ENCODE measurements at places on chromosomes 7 and 10.
A peak's percentile ranks its signal among the peaks of the same experiment; 100 is the strongest.

- peaks cover 4% of the 10 kb centered on the region for H3K27me3 ChIP-seq
- peaks cover 29% of the 10 kb centered on the region for H3K4me1 ChIP-seq
- H3K27ac ChIP-seq, result no peak overlapping the region
- no peaks in the 10 kb centered on the region for H3K36me3 ChIP-seq
- peak overlapping the region; percentile 73 for H3K4me3 ChIP-seq
These were observed 855 bp upstream of the PALD1 start for GRCh38 chr10:70477661-70478162.

DNA sequence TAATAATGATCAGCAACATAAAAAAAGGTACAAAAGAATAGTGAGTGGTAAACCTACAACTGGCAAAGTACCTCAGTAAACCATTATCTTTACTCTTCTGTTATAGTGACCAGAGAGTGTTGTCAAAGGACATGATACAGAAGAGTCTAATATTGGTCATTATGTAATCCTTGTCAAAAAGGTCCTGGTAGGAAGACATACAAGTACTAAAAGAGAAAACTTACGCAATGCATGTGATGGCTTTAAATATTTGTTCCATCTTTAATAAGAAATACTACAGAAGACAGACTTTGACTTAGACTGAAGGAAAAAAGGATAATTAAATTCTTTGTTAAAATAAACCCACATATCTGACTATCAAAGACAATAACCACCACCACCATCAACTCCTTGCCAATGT lies 6.5 kb downstream of the DOCK4 start:
- no peaks in the 10 kb centered on the region for H3K36me3 ChIP-seq
- H3K4me1 ChIP-seq, result peaks cover 12% of the 10 kb centered on the region
- no peak overlapping the region for H3K27ac ChIP-seq
- peaks cover 46% of the 10 kb centered on the region for H3K27me3 ChIP-seq
- no peak overlapping the region for H3K4me3 ChIP-seq

DNA sequence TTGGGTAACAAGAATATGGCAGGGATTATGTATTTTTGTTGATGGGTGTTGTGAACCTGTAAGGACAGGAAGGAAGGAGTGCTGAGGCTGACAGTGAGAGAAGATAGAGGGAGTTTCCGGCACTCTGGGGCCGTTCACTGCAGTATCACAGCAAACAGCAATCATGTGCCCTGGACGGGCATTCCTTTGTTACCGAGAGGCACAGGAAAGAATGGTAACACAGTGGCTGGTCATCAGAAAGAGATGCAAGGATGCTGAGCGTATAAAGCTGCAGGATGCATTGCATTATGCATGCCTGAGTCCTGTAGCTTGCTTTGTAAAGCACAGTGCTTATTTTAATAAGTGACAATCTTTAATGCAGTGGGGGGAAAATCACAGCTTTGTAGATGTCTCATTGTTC lies 286.8 kb downstream of the RPS24 start:
- peak overlapping the region; percentile 41 for H3K27ac ChIP-seq
- H3K4me3 ChIP-seq, result no peak overlapping the region
- peaks cover 24% of the 10 kb centered on the region for H3K4me1 ChIP-seq
- H3K36me3 ChIP-seq, result no peaks in the 10 kb centered on the region

DNA sequence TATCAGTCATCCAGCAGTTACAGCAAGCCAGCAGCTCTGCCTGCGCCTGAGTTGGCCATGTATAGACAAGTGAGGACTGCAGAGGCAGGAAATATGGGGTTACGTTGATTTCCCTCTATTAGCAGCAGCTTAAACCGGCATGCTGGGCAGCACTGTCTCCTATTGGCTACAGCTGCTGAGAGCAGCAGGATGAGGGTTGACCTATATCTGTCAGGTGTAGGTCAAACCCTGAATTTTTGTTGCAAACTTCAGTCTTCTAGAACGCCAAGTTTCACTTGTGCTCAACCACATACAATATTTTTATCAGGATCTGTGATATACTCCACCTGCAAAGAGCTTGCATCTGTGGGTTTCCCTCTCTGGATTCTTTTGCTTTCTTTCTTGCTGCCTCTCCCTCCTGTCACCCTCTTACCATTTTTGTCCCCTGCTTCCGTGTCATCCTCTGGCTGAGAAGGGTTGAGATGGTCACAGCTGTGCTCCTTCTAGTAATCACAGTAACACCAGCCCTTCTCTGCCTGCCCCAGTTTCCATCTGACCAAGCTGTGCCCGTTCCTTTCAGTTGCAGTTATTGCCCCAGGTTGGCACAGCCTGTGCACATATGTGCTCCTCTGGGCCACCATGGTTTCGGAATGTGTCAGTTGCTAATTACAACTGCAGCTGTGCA lies 23.8 kb upstream of the GLCCI1 start:
- DNase-seq, result peak; percentile 62
- H3K27me3 ChIP-seq, result peaks cover 7% of the 10 kb centered on the region
- H3K4me3 ChIP-seq, result peak overlapping the region; percentile 80
- H3K27ac ChIP-seq, result peak overlapping the region; percentile 89
- H3K4me1 ChIP-seq, result peaks cover 49% of the 10 kb centered on the region
- no peaks in the 10 kb centered on the region for H3K36me3 ChIP-seq

DNA sequence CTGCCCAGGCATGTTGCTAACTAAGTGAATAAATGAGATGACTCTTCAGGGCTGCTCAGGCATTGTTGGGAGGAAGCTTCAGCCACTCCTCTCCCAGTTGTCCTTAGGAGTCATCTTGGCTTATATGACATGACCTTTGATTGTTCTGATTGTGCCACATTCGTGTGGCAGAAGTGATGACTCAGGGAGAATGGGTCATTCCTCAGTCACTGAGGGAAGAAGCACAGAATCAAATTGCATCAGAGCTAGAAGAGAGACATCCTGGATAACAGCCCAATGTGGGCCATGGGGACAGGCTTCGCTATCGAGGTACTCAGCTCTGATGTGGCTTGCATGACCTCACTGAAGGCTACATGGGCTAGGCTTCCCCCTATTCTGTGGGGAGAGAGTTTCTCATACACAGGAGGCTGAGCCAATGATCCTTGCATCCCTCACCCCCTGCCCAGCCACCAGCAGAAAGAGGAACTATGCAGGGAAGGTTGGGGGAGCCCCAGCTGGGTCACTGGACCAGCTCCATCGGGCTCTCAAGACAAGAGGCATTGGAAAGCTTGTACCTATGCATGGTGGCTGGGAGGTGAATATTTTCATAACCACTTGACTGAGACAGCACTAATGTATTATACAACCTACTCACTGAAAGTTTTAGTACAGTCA lies 6.0 kb upstream of the HMX3 start:
- H3K36me3 ChIP-seq, result no peaks in the 10 kb centered on the region
- no peak overlapping the region for H3K27ac ChIP-seq
- no peak for DNase-seq
- H3K27me3 ChIP-seq, result peaks cover 44% of the 10 kb centered on the region
- H3K4me3 ChIP-seq, result no peak overlapping the region

DNA sequence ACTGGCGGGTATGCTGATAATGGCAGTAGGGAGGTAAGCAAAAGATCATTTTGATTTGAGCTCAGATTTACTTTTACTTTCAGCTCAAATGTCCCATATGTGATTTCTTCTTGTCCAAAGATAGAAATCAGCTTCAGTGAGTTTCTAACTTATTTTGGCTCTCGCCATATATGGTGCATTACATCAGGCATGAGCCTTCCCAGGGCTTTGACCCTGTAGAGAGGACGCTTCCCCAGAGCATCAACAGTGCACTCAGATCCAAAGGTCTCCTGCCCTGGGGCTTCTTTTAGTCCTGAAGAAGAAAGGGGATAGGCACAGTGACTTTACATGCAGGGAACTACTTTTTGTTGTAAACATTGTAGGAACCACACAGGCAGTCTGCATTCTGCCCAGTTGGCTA lies 128.6 kb upstream of the PDLIM1 start:
- no peak overlapping the region for H3K27ac ChIP-seq
- DNase-seq, result no peak
- peaks cover 2% of the 10 kb centered on the region for H3K27me3 ChIP-seq
- H3K4me1 ChIP-seq, result no peaks in the 10 kb centered on the region
- H3K36me3 ChIP-seq, result no peaks in the 10 kb centered on the region

DNA sequence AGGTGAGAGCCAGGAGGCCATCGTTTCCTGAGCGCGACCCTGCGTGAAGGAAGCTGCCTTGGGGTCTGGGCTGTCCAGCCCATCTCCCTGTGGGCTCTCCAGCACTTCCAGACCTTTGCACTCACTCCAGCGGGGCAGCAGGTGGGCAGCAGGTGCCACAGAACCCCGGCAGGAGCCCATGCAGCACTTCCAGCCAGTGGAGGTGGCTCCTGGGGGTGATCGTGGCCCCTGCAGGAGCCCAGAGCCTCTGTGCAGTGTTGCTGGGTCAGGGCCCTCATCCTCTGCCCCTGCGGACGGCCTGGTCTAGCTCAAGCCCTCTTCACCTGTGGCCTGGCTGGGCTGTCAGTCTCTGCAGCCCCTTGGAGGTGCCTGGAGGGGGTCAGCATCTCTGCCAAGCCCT lies 59.9 kb downstream of the PWWP2B start:
- no peaks in the 10 kb centered on the region for H3K36me3 ChIP-seq
- H3K4me3 ChIP-seq, result no peak overlapping the region
- no peak for DNase-seq
- peaks cover 10% of the 10 kb centered on the region for H3K4me1 ChIP-seq
- H3K27ac ChIP-seq, result no peak overlapping the region
- no peaks in the 10 kb centered on the region for H3K27me3 ChIP-seq

- no peaks in the 10 kb centered on the region for H3K27me3 ChIP-seq
- no peak overlapping the region for H3K4me3 ChIP-seq
- no peak for DNase-seq
- no peaks in the 10 kb centered on the region for H3K4me1 ChIP-seq
These were observed 82.4 kb downstream of the CADPS2 start for GRCh38 chr7:122803851-122804250.

DNA sequence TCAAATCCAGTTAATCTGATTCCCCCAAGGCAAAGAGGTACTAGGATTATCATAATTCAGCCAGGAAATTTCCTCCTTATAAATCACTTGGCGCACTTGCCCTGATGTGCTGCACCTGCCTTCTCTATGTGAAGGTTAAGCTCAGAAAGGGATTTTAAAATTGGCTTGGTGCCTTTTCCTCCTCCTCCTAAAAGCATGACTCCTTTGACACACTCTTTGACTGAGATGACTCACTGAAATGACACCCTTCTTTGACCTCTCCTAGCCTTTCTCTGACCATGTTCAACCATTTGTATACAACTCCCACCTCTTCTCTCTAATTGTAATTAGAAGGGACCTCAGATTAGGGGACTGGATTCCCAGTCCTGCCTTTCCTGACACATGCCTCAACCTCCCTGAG lies 46.5 kb downstream of the ABLIM1 start:
- H3K27ac ChIP-seq, result no peak overlapping the region
- no peaks in the 10 kb centered on the region for H3K27me3 ChIP-seq
